ENCODE measurements at places on chromosomes 16 and 17.
A peak's percentile ranks its signal among the peaks of the same experiment; 100 is the strongest.

DNA sequence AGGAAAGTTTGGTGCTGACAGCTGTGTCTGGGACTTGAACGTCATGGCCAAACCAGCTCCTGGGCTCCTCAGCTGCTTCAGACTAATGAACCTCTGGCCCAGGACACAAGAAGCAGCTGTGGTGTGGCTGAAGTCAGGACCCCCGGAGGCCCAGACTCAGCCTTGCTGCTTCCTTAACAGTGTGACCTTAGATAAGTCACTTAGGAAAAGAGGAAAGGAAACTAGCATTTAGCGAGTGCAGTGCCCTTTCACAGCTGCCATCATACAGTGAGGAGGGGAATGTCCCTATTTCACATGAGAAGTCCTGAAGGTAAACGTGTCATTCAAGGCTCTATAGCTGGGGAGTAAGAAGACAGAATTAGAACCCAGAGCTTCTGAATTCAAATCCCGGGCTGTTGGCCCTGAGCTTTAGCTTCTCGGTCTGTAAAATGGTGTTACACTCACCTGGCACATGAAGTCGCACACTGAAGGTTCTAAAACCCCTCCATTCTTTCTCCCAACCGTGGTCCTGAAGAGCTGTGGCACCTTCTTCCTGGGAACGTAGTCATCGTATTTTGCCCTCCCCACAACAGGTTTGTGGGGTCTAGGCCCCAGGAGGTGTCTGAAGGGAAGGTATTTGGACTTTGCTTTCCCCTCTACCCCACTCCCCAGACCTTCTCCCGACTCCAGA, 910 bp upstream of the RAMP2 start:
- DNase-seq: no peak

DNA sequence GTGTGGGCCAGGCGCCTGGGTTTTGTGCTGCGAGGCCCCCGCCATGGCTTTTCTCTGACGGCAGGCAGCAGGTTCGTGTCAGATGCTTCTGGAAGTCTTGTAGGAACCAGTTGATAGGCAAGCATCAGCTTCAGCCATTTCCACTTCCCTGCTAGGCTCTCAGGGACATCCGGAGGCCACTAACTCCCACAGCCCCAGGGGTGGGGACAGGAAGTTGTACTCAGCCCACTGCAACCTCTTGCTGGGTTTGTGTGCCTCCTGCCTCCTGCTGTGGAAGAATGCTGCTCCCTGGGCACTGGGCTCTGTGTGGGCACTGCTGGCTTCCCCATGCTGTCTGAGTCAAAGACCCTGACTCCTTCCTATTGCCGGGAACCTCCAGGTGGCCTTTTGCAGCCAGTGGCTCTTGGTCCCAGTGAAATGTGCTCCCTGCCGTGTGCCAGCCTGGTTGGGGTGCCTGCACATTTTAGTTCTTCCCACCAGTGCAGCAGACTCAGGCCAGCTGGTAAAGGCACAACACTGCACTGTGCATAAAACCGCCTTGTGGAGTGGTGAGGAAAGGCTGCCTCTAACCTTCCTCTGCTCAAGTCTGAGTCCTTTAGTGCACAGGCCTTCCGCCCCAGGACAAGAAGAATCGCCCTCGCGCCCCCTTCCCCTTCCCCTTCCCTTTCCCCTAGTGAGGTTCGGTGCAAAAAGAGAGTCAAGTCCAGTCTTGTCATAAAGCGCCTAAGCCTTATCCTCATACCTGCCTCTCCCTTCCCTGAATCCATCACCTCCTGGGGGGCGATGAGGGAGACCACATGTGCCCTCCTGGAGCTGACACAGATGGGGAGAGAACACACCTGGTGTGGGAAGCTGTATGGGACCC, 16.6 kb downstream of the LDHD start:
- DNase-seq: no peak

GRCh38 chr17:1553354-1554266, 9.0 kb downstream of the PITPNA start:
- no peak for DNase-seq

GRCh38 chr17:28712032-28712704, 480 bp upstream of the PROCA1 start:
- no peak for DNase-seq

GRCh38 chr17:33099252-33099651, 107.6 kb downstream of the SPACA3 start:
- no peak for DNase-seq

GRCh38 chr16:3431779-3432219, 11.5 kb downstream of the ZNF597 start:
- peak; percentile 43 for DNase-seq

GRCh38 chr17:82729479-82730260, 5.7 kb upstream of the FN3K start:
- no peak for DNase-seq

- no peak for DNase-seq
Measured at GRCh38 chr16:51175081-51175480, 24.0 kb upstream of the SALL1 start.

DNA sequence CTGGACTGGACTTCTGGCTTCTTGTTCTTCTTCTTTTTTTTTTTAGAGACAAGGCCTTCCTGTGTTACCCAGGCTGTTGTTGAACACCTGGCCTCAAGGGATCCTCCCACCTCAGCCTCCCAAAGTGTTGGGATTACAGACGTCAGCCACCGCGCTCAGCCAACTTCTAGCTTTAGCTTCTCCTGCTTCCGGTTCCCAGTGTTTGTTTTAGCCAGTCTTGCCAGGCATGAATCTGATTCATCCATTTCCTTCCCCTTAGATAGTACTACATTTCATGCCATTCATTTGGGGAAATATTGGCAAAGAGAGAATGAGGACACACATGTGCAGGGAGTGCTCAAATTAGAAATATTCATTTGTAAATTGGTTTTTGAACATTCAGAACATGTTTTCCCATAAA, 12.1 kb upstream of the NDUFAB1 start:
- no peak for DNase-seq

DNA sequence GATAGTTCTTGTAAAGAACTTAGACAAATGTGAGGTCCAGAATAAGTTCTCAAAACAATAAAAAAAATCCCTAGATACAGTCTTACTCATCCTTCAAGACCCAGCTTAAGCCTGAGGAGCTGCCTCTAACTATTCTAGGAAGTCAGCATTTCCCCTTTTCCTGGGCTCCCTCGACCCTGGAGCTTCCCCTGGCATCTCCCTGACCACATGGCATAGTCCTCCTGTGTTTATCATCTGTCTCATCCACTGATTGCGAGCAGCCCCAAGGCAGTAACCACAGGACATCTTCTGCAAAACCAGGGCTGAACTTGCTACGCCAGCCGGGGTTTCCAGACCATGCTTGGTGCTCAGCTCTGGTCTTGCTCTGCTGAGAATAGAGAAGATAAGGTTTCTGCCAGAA, 36.7 kb upstream of the NLRP1 start:
- no peak for DNase-seq

DNA sequence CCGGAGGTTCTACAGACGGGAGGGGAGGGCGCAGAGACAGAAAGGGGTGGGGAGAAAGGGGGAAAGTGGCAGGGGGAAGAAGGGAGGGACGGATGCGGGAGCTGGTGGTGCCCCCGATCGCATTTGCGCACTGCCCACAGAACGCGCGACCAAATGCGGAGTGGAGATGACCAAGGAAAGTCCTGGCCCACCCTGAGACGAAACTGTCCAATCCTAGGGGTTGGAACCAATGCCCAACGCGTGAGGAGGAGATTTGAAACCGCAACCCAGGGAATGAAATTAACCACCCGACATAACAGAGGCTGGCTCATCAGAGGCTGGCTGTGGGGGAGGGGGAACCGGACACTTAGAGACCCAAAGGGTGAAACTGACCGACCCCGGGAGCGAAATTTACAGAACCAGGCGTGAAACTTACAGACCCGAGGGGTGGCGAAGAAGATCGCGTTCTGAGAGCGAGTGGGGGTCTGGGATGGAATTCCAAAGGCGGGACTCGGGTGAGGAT, 1.4 kb downstream of the HES7 start:
- DNase-seq: no peak

DNA sequence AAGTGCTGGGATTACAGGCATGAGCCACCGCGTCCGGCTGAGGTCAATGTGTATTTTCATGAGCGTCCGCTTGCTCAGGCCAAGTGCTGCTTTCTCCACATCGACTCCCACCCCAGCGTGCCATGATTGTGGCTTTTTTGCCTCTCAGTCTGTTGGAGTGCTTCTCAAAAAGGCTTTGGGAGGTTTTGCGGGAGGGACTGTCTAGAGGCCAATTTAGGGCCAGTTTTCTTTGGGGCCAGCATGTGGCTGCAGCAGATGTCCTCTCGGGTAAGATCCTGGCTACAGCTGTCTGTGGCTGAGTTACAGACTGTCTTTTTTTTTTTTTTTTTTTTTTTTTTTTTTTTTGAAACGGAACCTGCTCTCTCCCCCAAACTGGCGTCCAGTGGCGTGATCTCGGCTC, 6.5 kb downstream of the C16orf90 start:
- DNase-seq: no peak

GRCh38 chr16:5438591-5438990, 341.0 kb upstream of the EEF2KMT start:
- no peak for DNase-seq

DNA sequence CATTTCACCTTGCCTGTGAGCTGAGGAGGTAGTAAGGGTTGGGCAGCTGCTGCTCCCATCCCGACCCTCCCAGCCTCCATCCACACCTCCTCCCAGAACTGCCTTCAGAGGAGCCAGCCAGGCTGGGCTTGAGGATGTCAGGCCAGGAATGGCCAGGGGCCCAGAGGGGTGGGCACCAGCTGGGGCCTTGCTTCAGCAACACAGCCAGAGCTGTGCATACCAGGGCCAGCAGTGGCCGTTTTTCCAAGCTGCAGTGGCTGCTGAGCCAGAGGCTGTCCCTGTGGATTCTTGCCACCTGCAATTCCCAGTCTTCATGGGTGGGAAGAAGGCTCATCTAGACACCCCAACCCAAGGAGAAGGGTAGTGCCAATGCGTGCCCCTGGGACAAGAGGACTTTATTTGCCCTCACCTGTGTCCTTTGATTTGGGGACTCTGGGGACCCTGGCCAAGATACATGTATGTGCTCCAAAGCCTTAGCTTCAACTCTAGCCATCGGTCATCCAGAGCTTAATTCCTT, 153.4 kb upstream of the SDK2 start:
- no peak for DNase-seq

DNA sequence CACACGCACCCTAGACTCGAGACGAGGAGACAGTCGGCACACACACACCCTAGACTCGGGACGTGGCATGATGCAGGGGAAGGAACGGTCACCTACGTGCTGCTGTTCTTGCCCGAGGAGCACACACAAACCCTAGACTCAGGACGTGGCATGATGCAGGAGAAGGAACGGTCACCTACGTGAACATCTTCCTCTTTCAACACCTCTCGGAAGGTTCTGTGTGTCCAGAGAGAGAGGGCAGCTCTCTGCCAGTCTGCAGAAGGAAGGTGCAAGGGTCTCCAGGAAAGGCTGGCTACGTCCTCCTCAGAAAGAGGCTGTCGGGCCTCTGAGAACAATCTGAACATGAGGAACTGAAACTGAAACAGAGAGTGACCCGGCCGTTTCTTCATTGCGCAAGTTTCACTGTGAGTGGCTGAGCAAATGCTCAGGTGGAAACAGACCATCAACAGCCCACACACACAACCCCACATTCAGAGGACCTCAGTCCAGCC, 43.4 kb downstream of the ZNF276 start:
- DNase-seq: no peak

- no peak for DNase-seq
Measured at GRCh38 chr17:35892091-35893035, 12.2 kb upstream of the CCL5 start.

- DNase-seq: no peak
Measured at GRCh38 chr17:74923538-74924249, 379 bp upstream of the OTOP2 start.

- DNase-seq: no peak
Measured at GRCh38 chr16:73154063-73154870, 106.3 kb upstream of the ZFHX3 start.

- no peak for DNase-seq
Measured at GRCh38 chr16:50440991-50441390, 72.2 kb upstream of the BRD7 start.

GRCh38 chr16:10121897-10122425, 60.3 kb downstream of the GRIN2A start:
- DNase-seq: no peak

GRCh38 chr17:31538080-31538762, 146.7 kb downstream of the RAB11FIP4 start:
- no peak for DNase-seq

DNA sequence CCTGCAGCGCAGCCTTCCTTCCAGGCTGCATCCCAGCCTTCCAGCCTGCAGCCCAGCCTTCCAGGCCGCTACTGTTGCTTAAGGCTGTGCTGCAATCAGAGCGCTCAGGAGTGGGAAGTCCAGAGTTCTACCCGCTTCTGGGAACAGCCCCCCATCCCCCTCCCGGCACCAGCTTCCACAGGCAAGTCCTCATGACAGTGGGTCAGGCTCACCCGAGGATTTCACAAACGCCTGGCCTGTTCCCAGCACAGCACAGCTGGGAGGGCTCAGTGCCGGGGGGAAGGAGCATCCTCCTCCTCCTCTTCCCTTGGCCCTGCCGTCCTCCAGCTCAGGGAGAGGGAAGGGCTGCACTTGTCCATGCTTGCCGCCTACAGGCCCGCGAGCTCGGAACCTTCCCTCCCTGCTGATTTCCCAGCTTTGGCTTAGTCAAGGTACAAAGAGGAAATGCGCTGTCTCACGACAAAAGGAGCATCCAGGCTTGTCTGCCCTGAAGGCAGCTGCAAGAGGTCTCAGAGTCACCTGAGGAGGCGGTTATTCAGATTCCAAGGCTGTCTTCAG, 8.3 kb downstream of the SOCS3 start:
- DNase-seq: peak; percentile 64

DNA sequence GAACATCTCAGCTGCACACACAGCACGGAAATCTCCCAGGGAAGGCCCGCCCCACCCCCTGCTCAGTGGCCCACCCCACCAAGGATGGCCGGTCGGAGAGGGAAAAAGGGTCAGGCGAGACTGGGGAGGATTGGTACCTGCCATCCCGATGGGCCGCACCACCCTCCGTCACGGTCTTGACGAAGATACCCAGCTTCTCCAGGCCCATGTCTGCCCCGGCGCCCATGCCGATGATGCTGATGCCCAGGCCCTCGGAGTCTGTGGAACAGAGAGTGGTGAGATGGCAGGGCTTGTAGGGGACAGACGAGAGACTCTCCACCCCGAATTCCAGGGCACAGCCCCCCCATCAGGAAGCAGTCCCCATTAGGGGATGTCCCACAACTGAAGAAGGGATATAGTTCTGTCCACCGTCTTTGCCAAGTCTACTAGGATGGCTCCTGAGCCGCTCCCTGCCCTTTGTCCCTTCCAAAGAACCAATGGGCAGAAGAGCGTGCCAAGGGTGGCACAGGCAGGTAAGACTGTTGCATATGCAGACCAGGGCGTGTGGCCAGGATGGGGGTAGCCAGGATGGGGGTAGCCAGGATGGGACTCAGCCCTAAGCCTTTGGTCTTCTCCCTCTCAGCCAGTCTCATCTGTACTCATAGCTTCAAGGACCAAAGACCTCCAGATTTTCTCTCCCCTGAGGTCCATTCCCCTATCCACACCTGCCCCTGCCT, 6.9 kb downstream of the PPP1R9B start:
- DNase-seq: no peak

All from caudate nucleus (tissue), 63 donors.